AG04450 (cell line): ENCODE measurements at places on chromosomes 13 and 19. TPM values are rescaled to one million over a fixed set of nuclear protein-coding genes. Genes with fewer than 3 reads are reported as not detected.

PLPP2 gene
- polyA plus RNA-seq: 3.9 and 7.5 TPM in 2 replicates

PINLYP gene
- 1.8 and 2.7 TPM in 2 replicates for polyA plus RNA-seq

LILRB1 gene
- polyA plus RNA-seq: not detected in 2 replicates

SSC5D gene
- 2.1 and 3.1 TPM in 2 replicates for polyA plus RNA-seq

FUT6 gene
- polyA plus RNA-seq: not detected in 2 replicates

ZNF773 gene
- 9.2 and 11.0 TPM in 2 replicates for polyA plus RNA-seq

MISP3 gene
- polyA plus RNA-seq: 0.27 and 0.56 TPM in 2 replicates

ZNF331 gene
- 4.2 and 4.4 TPM in 2 replicates for polyA plus RNA-seq

SLC46A3 gene
- polyA plus RNA-seq: 3.9 and 5.2 TPM in 2 replicates

ETV2 gene
- polyA plus RNA-seq: 0.33 and 0.36 TPM in 2 replicates

VSTM1 gene
- polyA plus RNA-seq: not detected in 2 replicates

PNMA8A gene
- 4.0 and 4.2 TPM in 2 replicates for polyA plus RNA-seq

PSG11 gene
- 0.11 TPM in 1 of 2 replicates, not detected in the other for polyA plus RNA-seq

PRKCG gene
- polyA plus RNA-seq: 0.09 and 0.14 TPM in 2 replicates

ZNF530 gene
- polyA plus RNA-seq: 1.3 and 1.5 TPM in 2 replicates

GFY gene
- not detected in 2 replicates for polyA plus RNA-seq

FGF22 gene
- polyA plus RNA-seq: not detected in 2 replicates

DMKN gene
- 1.3 and 1.6 TPM in 2 replicates for polyA plus RNA-seq

ACP7 gene
- polyA plus RNA-seq: not detected in 2 replicates

ZNF99 gene
- polyA plus RNA-seq: not detected in 2 replicates

ZNF529 gene
- 5.2 and 7.6 TPM in 2 replicates for polyA plus RNA-seq

RXFP2 gene
- not detected in 2 replicates for polyA plus RNA-seq

ZSCAN4 gene
- not detected in 2 replicates for polyA plus RNA-seq

ZGLP1 gene
- 0.62 and 0.74 TPM in 2 replicates for polyA plus RNA-seq

PALM3 gene
- 0.43 and 0.51 TPM in 2 replicates for polyA plus RNA-seq

CLPTM1 gene
- 51.5 and 63.1 TPM in 2 replicates for polyA plus RNA-seq

F2RL3 gene
- polyA plus RNA-seq: not detected in 2 replicates

DCT gene
- polyA plus RNA-seq: not detected in 2 replicates

ZNF285 gene
- 3.2 and 4.4 TPM in 2 replicates for polyA plus RNA-seq

CABP5 gene
- not detected in 2 replicates for polyA plus RNA-seq
